Uterus (tissue), 4 donors: ENCODE measurements at places on chromosomes 4 and X. TPM values are rescaled to one million over a fixed set of nuclear protein-coding genes. Genes with fewer than 3 reads are reported as not detected.

GPRASP1 gene
- 26.4 TPM for total RNA-seq

WAS gene
- total RNA-seq: not detected

DNA sequence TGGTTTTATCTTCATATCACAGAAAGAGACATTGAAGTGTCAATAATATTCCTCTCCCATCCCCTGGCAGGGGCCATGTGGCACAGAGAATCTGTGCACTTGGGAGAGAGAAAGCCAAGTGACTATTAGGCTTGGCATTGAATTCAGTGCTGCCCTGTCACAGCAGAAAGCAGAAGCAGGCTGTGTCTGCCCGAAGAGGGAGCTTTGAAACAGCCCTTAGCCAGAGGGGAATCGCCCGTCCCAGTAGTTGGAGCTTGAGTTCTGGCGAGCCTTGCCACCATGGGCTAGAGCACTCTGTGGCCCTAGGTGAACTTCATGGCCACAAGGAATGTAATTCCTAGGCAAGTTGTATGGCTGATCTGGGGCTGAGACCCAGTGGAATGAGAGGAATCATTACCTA lies 282.5 kb upstream of the PCDH10 start:
- no peak for DNase-seq

TDO2 gene
- not detected for total RNA-seq

PHOX2B gene
- total RNA-seq: not detected

DNA sequence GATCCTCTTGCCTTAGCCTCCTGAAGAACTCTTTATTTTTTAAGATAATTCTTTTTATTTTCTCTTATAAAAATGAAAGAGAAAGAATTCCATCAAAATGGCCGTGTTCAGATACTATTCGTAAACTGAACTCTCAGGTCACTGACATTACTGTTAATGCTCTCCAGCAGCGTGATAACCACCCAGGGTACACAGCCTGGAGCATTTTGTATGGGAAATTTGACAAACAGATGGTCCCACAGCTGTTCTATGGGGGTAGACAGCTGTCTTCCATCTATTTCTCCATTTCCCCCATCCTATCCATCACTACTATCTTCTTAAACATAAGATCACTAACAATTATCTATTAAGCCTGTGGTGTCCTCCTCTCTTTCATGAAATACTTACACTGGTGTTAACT lies 47.8 kb downstream of the SYNPO2 start:
- no peak for DNase-seq

- no peak for DNase-seq
Measured at GRCh38 chr4:7194251-7195140, 2.2 kb downstream of the SORCS2 start.

DNA sequence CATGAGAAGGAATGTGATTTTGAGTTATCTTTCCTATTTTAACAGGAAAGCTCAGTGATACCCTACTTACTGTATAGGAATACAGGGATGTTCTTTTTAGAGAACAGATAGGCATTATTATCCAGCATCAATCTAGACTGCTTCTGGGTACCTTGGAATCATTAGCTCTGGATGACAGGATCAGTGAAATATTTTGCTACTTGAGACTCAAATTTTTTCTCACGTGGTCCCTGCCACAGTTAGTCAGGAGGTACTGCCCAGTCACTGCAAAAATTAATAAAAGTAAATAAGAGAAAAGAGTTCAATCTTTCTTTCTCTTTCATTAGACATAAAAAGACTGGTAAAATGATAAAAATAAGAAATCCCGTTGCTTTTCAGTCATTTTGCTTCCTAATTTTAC lies 5.5 kb downstream of the ZNF827 start:
- no peak for DNase-seq

DNA sequence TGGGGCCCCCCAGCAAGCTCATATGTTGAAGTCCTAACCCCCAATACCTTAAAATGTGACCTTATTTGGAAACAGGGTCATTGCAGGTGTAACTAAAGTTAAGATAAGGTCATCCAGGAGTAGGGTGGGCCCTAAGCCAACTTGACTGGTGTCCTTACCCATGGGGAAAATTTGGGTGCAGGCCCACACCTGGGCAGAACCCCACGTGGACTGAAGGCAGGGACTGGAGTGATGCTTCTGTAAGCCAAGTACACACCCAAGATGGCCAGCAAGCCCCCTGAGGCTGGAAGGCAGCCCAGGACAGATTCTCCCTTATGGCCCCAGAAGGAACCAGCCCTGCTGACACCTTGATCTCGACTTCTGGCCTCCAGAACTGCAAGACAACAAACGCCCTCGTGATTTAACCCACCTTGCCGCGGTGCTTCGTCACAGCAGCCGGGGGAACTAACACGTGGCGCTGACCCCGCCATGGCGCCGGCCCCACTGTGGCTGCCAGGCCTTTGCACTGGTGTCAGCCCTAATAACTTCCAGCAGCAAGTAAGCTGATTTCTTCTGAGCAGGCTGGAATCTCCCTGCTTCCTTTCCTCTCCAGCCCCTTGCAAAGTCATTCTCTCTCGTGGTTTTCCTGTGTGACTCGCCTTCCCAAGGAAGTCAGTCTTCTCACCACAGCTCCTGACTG lies 23.2 kb upstream of the MXD4 start:
- peak; percentile 10 for DNase-seq

DNA sequence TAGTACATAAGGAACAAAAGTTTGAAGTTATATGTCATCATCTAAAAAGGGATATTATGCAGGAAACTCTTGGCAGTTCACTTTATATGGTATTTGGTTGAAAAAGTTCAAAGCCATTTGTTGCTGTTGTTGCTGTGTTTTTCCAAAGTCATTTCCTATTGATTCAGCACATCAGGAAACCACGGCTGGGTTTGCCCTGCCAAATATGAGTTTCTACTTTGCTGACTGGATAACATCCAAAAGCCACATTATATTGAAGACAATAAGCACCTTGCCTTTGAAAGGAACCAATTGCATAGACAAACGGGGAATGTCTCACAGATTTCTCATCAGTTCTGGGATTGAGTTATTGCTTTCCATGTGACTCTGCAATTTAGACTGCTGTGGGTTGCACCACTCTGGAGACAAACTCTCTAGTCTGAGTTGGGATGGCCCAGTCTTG lies 206.1 kb downstream of the SLC39A8 start:
- DNase-seq: peak; percentile 16

ARHGAP36 gene
- total RNA-seq: not detected

DNA sequence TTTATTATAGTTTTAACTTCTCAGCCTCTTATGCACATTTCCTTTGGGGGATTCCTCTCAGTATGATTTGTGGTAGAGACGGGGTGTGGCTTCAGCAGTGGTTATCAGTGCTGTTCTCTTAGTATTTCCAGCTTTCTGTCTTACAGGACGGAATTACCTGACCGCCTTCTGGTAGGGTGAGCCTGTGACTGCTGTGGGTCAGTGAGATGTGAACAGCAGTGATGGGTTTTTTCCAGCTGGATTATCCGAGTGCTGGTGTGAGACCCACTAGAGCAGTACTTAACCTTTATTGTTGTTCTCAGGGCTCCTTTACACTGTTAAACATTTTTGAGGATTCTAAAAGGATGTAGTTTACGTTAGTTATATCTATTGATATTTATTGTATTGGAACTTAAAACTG lies 135.2 kb downstream of the SLIT2 start:
- DNase-seq: no peak

- no peak for DNase-seq
Measured at GRCh38 chr4:169626331-169627282, 6.2 kb downstream of the CLCN3 start.

NUDT10 gene
- 45.9 TPM for total RNA-seq

DNA sequence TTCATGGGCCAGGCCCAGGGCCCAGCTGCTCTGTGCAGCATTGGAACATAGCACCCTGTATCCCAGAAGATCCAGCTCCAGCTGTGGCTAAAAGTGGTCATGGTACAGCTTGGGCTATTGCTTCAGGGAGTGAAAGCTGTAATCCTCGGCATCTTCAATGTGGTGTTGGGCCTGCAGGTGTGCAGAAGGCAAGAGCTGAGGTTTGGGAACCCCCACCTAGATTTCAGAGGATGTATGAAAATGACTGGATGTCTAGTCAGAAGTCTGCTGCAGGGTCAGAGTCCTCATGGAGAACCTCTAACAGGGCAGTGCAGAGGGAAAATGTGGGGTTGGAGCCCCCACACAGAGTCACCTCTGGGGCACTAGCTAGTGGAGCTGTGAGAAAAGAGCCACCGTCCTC lies 341.7 kb downstream of the PPP3CA start:
- no peak for DNase-seq

MAGEC2 gene
- not detected for total RNA-seq

SNX12 gene
- 92.7 TPM for total RNA-seq

TRPC5OS gene
- not detected for total RNA-seq

- no peak for DNase-seq
Measured at GRCh38 chrX:152733261-152733975, at the start of the genes CSAG1 and MAGEA12. TSS of gene CSAG1 (minus strand) at chrX:152733721. CDS start at chrX:152732460, 1,261 bp downstream. TSS of gene MAGEA12 (plus strand) at chrX:152733757. CDS start at chrX:152736162, 2,405 bp downstream.

MAGEA3 gene
- total RNA-seq: not detected

STAP1 gene
- 0.59 TPM for total RNA-seq

- DNase-seq: no peak
Measured at GRCh38 chrX:20235755-20236154, 31.0 kb downstream of the RPS6KA3 start.

DNA sequence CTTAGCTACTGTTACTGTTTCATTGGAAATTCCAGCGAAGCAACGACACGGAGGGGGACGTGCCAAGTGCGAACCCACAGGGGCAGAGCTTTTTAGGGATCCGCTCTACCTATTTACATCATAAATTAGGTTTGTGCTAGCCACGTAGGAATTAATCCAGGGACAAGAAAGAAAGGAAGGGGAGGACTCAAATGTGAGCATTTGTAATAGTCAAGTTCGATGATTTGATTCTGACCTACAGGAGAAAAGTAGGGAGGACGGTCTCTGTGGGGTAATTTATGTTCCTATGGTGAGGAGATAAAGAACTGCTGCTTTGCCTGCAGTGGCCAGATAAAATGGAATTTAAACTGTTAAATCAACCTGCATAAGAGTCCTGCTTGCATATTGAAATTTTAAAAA lies 1.7 kb downstream of the INTS6L start:
- DNase-seq: no peak

PYURF gene
- total RNA-seq: 164 TPM

PGK1 gene
- 121 TPM for total RNA-seq

DNA sequence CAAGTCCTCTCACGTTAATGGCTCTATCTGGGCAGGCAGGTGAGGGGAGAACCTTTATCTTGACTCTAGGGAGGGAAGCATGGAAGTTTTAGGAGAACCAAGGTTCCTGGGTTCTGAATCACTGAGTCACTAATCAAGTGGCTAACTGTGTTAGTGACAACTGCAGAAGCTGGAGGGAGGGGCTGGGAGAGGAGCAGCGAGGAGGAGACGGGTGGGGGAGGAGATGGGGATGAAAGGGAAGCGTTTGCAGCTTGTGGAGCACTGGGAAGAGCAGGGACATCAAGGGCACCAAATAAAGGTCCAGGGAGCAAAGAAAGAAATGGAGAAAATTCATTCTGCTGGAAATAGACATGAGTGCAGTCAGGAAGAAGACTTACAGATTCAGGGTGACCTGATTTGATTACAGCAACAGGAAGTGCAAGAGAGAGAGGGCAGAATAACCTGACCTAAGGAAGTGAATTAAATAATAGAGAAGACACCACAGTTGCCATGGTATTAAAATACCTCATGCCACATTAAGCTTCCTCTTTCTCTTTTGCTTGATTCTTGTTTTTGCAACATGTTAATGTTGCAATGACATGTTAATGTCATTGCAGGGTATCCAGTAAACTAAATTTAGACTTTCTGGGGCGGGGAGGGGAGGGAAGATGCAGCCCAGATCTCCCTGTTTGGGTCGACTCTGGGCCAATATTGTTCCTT lies 4.5 kb upstream of the SETD7 start:
- DNase-seq: peak; percentile 33

RAB39B gene
- total RNA-seq: 0.24 TPM

DNA sequence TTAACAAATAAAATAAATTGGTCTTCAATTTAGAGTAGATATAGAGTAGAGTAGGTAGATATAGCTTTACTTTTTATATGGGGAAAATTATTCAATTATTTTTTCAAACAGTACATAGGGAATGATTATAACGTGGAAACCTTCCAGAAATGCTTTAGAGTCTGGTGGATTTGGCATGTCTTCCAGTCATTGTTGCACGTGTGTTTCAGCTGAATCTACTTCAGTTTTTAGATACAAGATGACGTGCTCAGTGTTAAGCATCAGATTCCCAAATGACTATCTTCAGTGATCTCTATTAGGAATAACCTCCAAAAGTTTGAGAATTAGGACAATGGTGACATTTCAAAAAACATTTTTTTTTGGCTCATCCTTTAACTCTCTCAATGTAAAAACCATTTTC lies 616.9 kb downstream of the ANKRD50 start:
- DNase-seq: no peak

NPY1R gene
- 26.8 TPM for total RNA-seq

GRCh38 chr4:174461466-174462106 lies 60.7 kb downstream of the HPGD start:
- no peak for DNase-seq

- DNase-seq: no peak
Measured at GRCh38 chrX:74656079-74656745, 41.8 kb upstream of the RLIM start.

DNA sequence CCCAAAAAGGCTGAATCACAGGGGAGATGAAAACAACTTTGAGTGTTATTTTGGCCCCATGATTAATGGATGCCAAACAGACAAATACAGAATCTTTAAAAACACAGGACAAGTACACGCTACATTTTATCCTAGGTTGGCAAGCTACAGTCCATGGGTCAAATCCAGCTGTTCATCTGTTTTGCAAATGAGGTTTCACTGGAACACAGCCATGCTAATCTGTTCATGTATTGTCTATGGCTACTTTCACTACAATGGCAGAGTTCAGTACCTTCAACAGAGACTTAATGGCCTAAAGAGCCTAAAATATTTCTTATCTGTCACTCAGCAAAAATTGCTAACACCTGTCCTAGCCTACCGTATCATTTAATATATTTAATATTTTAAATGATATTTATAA lies 1548.5 kb upstream of the IGFBP7 start:
- no peak for DNase-seq

DNA sequence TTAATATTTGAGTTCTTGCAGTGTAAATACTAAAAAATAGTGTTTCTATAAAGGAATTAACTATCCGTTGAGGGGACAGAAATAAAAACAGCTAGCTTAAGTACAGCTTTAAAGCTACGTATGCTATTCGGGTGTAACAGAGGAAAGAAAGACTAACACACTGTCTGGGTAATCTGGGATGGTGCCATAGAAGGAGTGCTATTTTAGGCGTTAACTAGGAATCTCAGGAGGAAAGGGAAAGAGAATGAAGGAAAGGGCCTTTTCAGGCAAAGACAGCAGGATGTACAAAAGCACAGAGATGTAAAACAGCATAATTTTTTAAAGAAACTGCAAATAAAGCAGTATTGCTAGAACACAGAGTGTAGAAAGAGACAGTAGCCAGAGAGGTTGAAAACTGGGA lies 161.8 kb downstream of the RAP1GDS1 start:
- no peak for DNase-seq

DNA sequence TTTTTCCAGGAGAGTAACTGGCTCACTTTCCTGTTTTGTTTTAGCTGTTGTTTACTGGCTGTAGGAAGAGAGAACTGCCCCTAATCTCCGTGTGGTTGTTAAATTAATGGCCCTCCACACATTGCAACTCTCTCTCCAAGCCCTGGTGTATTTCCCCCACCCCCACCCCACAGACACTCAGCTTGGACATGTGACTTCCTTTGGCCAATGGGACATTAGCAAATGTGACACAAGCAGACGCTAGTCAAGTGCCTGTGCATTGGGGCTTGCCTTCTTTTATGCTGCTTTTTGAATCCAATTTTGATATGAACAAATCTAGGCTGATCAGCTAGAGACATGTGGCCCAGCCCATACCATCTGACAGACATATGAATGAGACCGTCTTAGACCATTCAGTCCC lies 59.6 kb upstream of the TAB3 start:
- DNase-seq: no peak
